ENCODE measurements at places on chromosomes 6 and 20.
A peak's percentile ranks its signal among the peaks of the same experiment; 100 is the strongest.

GRCh38 chr6:147751232-147751631, 242.7 kb downstream of the SAMD5 start:
- DNase-seq = no peak

DNA sequence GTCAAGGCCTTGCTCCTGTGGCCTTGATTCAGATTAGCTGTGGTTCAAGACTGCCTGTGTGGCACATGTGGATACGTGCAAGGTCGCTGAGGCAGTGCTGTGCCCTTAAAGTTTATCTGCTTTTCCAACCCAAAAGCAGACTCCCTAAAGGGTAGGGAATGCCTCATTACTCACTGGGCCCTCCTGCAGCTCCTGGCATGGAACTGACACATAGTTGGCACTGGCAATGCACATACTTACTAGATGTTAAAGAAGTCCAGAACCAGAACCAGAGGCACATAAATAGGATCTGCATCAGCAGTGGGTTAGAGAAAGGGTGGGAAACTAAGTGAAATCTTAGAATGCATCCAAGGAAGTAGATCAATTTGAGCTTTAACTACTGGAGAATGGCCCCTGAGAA, 90.6 kb upstream of the MLN start:
- DNase-seq = no peak

- no peak for DNase-seq
These were observed 46.9 kb upstream of the RIN2 start for GRCh38 chr20:19711126-19711525.

DNA sequence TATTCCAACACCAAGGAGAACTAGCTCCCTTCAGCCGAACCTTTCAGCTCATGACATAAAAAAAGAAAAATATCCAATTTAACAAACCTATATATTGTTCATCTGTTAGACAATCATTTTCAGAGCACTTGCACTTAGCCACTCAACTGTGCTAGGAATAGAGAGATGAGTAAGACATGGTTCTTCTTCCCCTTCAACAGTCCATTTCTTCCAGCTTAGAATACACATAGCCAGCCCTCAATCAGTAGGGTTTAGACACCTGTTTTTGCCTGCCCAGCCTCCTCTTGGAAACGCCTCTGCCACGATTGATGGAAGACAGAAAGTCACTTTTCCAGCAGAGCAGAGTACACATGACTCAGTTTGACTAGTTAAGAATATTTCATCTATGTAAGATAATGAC, 21.8 kb downstream of the ADNP start:
- no peak for DNase-seq

DNA sequence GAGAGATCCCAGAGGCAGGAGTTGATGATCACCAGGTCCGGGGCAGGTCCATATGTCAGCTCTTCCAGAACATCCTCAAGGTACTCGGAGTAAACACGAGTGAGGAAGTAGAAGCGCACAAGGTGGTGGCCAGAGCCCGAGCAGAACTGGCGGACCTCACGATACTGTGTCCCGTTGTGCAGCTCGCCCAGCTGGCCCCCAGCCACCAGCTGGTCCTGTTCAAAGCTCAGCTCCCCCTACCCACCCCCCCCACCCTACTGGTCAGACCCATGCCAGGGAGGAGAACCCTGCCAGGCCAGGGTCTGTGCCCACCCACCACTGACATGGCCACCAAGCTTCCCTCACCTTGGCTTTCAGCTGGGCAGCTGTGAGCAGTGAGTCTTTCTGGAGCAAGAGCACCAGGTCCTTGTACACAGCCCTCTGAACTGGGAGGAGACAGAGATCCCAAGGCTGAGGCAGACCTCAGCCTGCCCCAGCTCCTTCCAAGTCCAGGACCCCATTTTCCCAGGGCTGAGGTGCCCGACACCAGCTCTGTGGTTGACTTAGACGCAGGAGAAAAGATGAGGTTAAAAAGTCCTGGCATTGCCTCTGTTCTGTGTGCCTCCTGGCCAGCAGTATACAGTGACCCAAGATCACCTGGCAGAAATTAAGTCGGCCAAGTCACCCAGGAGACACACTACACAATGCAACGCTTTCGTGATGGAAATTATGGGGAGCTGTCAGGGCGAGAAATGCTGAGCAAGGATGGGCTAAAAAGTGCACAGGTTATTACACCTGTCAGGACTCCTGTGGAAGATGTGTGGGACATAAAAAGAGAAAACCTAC, 1.4 kb downstream of the PCED1A start:
- DNase-seq = no peak

GRCh38 chr6:116003668-116004067, 57.0 kb downstream of the FRK start:
- no peak for DNase-seq

- DNase-seq = no peak
These were observed 364.7 kb downstream of the SYNE1 start for GRCh38 chr6:152272486-152272885.

DNA sequence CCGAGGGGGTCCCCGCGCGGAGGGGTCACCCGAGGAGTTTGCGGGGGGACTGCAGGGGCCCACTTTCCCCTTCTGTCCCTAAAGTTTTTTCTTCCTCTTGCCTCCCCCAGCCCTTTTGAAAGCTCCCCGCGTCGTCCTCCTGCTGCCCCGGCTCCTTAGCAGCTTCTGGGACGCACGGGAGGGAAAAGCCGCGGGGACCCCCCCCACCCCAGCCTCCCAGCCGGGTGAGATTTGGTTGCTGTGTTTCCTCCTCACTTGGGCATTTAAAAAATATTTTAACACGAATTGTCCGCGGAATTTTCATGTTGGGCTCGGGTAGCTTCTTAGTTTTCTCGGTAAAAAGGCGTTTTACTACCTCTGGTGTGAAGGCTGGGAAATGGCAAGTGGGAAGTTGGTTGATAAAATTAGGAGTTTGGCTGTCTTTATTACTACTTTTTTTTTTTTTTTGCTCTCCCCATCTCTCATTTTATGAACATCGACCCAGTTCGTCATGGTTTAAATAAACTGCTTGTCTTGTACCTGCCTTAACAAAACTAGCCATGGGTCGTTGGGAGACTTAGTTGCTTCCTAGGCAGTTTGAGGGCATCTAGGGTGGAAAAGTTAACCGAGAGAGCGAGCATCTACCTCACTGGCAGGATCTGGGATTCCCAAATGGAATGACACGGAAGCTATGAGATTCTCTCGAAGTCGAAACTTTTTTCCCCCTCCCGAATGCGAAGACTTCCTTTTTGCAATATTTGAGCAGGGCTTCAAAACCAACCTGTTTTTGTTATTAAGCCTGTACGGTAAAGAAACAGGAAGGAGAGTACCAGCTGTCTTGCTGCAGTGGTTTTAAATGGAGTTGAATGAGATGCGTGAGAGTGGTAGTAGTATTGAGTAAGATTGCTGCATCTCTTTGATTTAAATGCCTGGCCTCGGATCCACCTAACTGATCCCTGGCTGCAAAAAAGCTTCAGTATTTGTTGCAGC, 868 bp downstream of the NCOA3 start:
- peak; percentile 59 for DNase-seq

GRCh38 chr6:56683882-56684281, 41.2 kb upstream of the DST start:
- no peak for DNase-seq

DNA sequence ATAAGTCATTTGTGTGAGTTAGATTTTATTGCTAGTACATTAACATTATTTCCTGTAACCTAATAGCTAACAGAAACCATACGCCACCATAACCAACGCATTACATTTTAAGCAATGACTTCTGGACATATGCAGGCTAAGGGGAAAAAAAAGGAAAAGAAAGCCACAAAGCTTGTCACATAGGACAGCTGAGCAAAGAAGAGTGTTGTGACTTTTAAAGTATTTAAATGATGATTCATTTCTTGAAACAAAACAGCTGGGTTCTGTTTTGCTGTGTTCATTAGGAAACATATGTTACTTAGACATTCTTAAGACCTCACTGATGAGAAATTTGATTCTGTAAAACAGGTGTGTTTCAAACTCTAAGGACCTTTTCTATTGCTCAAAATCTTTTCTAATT, 171.4 kb downstream of the COL9A1 start:
- no peak for DNase-seq

DNA sequence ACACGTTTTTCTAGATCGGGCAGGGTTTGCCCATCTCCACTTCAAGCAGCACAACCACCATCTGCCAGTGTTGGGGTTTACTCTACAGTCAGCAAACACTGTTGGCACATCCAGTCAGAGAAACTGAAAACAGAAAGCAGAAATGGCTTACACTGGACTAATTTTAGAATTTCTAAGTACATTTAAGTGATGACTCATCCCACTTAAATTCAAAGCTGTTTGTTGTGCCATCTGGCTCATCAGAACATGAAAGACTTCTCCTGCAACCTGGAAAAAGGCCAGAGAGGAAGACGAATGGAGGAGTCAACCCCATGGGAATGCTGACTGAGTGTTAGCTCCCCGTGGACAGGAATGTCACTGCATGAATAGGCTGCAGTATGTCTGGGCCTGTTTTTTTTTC, 21.8 kb downstream of the FAM209B start:
- peak; percentile 25 for DNase-seq

DNA sequence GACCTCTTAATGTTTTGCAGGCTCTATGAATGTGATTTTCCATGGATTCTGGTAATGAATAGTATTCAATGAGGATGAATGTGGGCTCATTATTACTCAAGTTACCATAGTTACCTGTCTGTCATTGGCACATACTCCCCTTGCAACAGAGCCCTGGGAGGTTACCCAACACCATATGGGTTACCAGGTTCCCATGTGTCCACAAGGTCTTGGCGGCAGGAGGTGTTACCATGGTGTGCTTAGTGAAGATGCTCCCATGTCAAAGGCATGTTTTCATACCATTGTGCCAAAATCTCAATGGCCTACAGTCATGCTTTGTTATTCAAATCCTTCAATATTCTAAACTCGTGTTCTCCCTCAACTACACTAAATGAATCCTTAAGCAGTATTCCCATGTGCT, 232.5 kb downstream of the HDGFL1 start:
- no peak for DNase-seq

GRCh38 chr6:103002282-103002681, 1608.8 kb downstream of the GRIK2 start:
- DNase-seq = no peak

DNA sequence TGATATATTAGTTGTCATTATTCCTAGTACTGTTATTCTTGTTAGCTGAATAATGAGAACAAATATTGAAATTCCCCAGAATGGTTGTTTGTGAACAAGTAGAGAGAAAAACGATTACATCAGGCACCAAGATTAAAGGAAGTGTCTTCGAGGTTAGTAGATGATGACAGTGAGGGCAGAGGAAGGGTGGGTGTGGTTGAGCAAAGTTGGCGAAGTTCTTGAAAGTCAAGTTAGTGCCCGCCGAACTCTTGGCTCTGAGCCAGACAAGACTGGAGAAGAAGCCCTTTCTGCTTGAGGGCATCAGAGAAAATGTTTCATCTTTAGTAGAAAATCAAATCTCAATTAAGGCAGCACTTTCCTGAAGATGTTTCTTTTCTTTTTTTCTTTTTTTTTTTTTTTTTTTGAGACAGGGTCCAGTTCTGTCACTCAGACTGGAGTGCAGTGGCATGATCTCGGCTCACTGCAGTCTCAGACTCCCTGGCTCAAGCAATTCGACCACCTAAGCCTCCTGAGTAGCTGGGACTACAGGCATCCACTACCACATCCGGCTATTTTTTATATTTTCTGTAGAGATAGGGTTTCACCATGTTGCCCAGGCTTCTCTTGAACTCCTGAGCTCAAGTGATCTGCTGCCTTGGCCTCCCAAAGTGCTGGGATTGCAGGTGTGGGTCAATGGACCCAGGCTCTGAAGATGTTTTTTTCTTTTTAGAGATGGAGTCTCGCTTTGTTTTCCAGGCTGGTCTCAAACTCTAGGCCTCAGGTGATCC, 77.1 kb downstream of the SGK1 start:
- no peak for DNase-seq

DNA sequence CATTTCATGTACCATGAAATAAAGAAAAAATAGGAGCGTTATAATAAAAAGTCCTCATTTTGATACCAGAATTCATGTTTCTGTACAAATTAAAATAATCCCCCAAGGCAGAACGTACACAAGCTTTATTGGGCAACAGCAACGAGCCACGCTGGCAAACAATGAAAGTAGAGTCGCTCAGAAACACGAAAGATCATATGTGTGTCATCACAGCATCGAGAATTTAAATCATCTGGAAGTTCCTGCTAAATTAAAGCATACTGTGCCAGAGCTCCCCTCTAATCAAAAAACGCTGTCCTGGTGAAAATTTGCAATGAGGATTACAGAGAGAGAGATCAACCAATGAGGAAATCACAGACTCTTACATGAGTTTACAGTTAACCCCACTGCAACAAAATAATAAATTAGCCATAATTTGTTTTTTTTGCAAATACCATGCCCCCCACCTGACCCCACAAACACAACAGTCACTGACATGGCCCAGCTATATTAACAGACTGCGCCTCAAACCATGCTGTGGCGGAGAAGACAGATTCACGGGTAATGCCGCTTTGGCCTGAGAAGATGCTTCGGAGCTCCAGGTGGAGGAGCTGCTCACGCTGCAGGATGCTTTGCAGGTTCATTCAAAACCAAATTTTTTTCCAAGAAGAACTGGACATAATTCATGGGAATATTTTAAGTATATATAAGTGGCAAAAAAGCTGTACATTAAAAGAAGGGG, 54.3 kb upstream of the NFATC2 start:
- DNase-seq = no peak

DNA sequence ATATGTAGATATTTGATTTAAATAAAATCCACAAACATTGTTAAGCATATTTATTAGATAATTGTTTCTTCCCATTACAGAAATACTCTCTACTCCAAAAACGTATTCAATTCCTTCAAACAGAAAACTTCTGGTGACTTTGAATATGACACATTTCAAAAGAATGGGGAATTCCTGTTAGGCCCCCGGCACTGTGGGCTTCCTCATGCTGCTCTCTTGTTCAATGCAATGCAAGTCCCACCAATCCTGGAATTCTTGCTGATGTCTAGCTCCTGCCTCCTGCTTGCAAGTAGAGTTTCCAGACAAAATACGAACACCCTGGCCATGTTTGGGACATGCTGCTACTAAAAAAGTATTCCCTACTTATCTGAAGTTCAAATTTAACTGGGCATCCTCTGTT, 544.1 kb downstream of the QKI start:
- no peak for DNase-seq

DNA sequence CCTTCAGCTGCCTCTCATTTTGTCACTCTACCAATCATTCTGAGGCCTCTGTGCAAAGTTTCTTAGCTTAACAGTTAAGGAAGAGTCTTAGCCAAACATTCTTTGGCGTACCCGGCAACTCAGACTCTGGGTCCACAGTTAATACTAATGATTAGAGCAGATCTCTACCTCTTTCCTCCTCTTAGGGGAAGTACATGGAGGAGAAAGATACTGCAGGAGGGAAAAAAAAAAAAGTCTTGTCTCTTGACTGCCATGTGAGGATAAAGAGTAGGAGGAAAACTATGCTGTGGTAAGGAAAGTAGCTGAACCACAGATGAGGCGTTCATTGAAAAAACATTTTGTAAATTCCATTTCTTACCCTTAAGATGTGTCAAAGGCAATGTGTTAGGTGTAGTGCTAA, 44.0 kb upstream of the MARCKS start:
- no peak for DNase-seq

DNA sequence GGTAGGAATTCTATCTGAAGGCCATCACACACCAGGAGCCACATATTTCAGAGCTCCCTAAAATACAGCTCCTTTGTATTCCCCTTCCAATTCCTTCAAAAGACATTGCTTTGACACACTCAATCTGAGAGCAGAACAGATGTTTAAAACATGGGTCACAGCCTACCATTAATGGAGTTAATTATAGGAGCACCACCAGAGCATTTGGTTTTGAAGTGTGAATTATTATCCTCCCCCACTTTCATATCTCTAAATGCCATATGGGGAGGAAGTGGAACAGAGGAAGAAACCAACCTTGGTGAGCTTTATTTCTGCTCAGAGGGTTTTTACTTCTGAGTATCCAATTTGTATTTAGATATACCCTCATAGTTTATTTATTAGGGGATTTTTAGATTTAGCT, 50.7 kb upstream of the TNFRSF21 start:
- no peak for DNase-seq

- DNase-seq = no peak
These were observed 125.1 kb downstream of the TCP11 start for GRCh38 chr6:35015996-35016395.

Measured in right hindlimb (tissue), 1 donor.